Neural crest cell (in vitro differentiated cells): ENCODE measurements at places on chromosomes 4 and X. TPM values are rescaled to one million over a fixed set of nuclear protein-coding genes. Genes with fewer than 3 reads are reported as not detected.

- H3K4me3 ChIP-seq = no peak overlapping the region
- peaks cover 17% of the 10 kb centered on the region for H3K36me3 ChIP-seq
- no peak overlapping the region for H3K27ac ChIP-seq
- DNase-seq = no peak
- H3K27me3 ChIP-seq = no peaks in the 10 kb centered on the region
Measured at GRCh38 chrX:47180346-47180745, 13.3 kb upstream of the UBA1 start.

DNA sequence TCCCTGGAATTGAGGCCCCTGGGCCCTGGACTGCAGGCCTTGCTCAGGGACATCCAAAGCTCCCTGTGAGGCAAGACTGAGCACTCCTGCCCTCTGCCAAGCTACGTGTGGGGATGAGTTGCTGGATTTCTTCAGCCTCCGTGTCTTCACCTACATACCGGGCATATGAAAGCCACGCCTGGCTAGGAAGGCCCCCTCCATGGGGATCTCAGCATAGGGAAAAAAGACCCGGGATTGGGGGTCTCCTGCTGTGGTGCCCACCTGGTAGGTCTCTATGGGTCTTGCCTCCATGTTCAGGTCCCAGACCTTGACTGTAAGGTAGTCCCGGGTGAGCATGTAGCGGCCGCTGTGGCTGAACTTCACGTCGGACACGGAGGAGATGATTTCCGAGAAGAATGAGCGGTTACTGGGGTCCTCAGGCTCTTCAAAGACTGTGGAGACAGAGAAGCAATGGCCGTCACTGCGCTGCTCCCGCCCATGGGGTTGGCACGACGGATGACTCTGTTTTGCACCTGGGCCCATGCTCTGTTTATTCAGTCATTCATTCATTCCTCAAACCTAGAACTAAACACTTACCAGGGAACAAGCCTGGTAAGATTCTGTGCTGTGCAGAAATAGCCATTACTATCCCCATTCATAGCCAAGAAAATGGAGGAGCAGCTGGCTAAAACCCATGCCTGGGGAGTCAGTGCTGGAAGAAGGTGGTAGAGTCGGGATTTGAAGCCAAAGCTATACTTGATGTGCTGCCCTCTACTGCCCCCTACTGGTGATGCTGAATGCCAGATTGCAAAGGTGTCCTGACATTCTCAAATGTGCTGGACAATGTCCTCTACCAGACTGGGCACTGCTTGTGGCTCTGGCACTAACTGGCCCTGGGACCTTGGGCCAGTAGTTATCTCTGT lies 63.9 kb downstream of the WFS1 start:
- H3K27me3 ChIP-seq = peaks cover 30% of the 10 kb centered on the region
- H3K4me1 ChIP-seq = peaks cover 12% of the 10 kb centered on the region
- no peaks in the 10 kb centered on the region for H3K36me3 ChIP-seq

- H3K27me3 ChIP-seq = peaks cover 7% of the 10 kb centered on the region
- H3K4me1 ChIP-seq = no peaks in the 10 kb centered on the region
- no peaks in the 10 kb centered on the region for H3K36me3 ChIP-seq
- no peak overlapping the region for H3K4me3 ChIP-seq
Measured at GRCh38 chr4:154677300-154677699, 64.8 kb upstream of the FGG start.

DNA sequence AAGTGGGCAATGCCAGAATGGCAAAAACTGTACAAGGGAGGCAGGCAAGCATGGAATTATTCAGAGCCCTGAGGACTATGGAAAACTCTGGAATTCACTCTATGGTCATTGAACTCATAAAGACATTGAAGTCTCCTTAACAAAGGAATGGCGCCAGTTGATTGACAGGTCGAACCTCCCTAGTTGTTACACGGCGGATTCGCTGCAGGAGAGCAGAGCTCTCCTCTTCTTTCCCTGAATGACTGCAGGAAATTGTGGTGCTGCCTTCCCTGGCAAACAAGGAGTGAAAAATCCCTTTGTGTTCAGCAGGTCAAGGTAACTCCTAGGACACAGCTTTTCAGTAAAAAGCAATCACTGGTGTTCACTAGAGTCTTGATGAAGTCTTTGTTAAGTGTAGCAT lies 732.8 kb upstream of the FRG1 start:
- no peak overlapping the region for H3K27ac ChIP-seq
- DNase-seq = no peak
- no peak overlapping the region for H3K4me3 ChIP-seq
- peaks cover 8% of the 10 kb centered on the region for H3K27me3 ChIP-seq
- H3K4me1 ChIP-seq = peaks cover 10% of the 10 kb centered on the region

Gene GYG2
- total RNA-seq = 75.6 and 77.9 TPM in 2 replicates

Gene MAP7D2
- 6.5 TPM in 2 replicates for total RNA-seq

- no peak for DNase-seq
- H3K27me3 ChIP-seq = no peaks in the 10 kb centered on the region
- peaks cover 10% of the 10 kb centered on the region for H3K4me1 ChIP-seq
- no peaks in the 10 kb centered on the region for H3K36me3 ChIP-seq
Measured at GRCh38 chrX:46589977-46590723, 16.6 kb downstream of the CHST7 start.

Gene SSX2
- total RNA-seq = not detected in 2 replicates

Gene ASB12
- 0.61 TPM in 2 replicates for total RNA-seq

DNA sequence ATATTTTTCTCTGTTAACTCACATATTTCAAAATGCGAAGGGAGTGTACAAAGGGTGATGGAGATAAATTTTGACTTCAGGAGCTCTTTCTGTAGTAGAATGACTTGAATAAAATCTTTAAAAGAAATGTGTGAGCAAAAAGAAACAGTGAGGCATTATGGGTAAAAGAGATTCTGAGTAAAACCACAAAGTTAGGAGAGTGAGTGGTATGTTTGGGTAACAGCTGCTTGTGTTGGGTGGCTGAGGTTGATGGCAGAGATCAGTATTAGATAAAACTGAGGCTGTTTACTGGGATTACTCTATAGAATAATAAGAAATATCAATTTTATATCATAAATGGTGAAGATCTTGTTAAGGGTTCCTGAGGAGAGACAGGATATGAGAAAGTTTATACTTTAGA lies 434.2 kb upstream of the AMOT start:
- H3K27me3 ChIP-seq = no peaks in the 10 kb centered on the region
- H3K4me3 ChIP-seq = no peak overlapping the region
- no peaks in the 10 kb centered on the region for H3K36me3 ChIP-seq
- no peak overlapping the region for H3K27ac ChIP-seq
- no peaks in the 10 kb centered on the region for H3K4me1 ChIP-seq

- H3K4me3 ChIP-seq = no peak overlapping the region
- no peak overlapping the region for H3K27ac ChIP-seq
- no peaks in the 10 kb centered on the region for H3K36me3 ChIP-seq
- DNase-seq = no peak
- H3K27me3 ChIP-seq = no peaks in the 10 kb centered on the region
Measured at GRCh38 chrX:79266702-79267101, 100.4 kb downstream of the ITM2A start.

DNA sequence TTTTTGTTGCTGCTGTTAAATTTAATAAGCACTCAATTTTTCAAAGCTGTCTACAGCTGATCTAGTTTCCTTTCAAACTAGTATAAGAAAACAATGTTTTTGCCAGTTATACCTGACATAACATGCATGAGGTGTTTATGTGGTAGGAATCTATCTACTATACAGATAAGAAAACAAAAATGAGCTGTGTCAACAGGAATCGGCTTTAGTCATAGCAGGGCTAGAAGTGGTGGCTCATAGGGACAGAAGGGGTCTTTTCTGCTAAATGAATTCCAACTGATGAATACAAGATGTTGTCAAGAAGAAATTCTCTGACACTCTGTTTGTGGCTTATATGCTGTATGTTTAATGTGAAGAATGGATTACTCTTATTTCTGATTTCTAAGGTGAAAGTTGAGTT lies 55.7 kb upstream of the CLNK start:
- H3K27ac ChIP-seq = no peak overlapping the region
- H3K4me1 ChIP-seq = peaks cover 7% of the 10 kb centered on the region
- no peaks in the 10 kb centered on the region for H3K27me3 ChIP-seq
- no peaks in the 10 kb centered on the region for H3K36me3 ChIP-seq
- no peak for DNase-seq
